ENCODE measurements at places on chromosomes 6 and 20.

DNA sequence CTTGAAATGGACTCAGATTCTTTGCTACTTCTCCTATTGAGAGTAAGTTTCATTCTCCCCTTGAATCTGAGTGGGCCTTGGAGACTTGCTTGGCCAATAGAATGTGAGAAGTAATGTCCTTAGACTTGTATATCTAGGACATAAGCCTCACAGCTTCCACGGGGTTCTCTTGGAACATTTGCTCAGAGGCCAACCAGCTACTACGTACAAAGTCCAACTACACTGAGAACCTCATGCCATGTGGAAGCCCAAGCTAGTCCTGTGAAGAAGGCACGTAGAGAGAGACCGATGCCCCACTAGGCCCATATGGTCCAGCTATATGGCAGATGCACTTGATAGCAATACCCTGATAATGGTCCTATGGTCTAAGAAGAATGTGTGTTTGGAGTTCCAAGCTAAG, 22.9 kb downstream of the TMEM14A start:
- DNase-seq, result no peak

- DNase-seq, result no peak
Observed at GRCh38 chr6:13004601-13005000, 288.0 kb downstream of the PHACTR1 start.

DNA sequence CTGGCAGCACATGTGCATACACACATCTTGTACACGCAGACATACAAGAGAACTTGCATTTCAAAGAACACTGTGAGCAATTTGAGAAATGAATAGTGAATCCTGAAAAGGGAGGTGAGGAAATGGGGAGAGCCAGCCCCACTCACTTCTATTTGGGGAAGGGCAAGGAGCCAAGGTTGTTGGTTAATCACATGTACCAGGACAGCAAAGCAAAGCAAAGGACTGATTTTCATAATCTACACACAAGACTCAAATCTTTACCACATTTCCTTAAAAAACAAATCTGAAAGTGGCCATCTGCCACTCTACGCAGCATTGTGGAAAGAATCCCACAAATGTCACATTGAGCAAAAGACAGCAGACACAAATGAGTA, 35.0 kb upstream of the KIF16B start:
- no peak for DNase-seq

DNA sequence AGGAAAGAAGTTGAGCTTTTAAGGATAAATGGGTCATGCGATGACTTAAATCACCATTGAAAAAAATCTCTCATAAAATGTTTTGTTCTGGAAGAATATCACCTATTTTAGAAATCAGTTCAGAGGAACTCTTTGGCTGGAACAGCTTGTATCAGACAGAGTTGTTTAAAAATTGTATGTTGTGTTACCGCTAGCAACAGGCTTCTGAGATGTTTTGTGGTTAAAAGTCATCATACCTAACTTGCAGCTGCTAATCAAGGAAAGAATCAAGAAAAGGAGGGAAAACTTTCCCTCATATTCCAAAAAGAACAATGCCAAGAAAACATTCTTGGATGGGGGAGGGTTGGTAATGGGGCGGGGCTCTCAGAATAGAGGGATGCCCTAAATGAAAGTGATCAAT, 220.7 kb upstream of the CITED2 start:
- DNase-seq, result no peak

DNA sequence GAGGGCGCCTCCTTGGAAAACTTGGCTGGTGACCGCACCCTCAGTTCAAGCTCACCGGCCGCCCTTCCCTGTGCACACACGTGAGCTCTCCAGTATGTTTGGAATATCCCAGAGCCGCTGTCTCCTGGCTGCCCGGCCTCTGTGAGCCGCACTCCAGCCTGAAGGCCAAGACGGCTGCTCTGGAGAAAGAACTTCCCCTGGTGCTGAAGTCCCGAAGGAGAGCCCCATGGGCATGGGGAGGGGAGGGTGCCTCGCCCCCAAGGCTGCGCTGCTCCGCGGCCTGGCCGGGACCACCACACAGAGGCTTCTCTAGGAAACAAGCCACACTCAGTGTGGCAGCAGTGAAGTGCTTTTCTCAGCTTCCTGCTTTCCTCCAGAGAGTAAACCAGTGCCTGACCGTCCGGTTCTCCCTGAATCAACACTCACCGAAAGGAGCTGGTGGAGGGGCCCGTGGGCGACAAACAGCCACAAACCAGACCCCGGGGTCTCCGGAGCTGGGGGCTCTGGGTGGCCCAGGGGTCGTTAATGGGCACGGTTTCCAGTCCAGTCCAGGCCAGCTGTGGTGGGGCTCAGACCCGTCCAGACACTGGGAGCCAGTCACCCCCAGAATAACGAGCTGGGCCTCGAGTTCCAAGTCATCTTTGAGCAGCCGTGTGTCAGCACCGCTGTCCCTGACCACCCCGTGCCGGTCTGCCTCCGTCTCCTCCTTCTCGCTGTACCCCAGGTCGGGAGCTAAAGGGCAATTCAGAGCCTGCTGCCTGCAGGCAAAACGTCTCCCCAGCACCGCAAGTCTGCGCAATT, 87.4 kb upstream of the BHLHE23 start:
- peak; percentile 27 for DNase-seq

GRCh38 chr6:6775074-6775473, 186.6 kb downstream of the LY86 start:
- no peak for DNase-seq

GRCh38 chr6:148854096-148854495, 107.3 kb downstream of the UST start:
- DNase-seq, result no peak

DNA sequence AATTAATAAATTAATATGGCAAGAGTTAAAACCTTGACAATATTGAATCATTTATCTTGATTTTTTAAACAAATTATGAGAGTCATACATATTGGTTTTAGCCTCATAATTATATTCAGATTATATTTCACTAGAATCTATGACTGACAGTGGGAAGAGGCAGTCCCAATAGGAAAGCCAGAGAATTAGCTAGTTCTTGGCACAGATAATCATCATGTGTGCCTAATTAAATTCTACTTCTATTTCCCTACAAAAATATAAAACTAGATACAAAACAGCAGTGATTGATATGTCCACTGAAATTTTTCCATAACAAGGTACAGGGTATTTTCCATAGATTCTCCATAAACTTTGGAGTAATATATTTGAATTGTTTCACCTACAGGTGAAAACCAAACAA, 38.6 kb downstream of the COL9A1 start:
- no peak for DNase-seq

DNA sequence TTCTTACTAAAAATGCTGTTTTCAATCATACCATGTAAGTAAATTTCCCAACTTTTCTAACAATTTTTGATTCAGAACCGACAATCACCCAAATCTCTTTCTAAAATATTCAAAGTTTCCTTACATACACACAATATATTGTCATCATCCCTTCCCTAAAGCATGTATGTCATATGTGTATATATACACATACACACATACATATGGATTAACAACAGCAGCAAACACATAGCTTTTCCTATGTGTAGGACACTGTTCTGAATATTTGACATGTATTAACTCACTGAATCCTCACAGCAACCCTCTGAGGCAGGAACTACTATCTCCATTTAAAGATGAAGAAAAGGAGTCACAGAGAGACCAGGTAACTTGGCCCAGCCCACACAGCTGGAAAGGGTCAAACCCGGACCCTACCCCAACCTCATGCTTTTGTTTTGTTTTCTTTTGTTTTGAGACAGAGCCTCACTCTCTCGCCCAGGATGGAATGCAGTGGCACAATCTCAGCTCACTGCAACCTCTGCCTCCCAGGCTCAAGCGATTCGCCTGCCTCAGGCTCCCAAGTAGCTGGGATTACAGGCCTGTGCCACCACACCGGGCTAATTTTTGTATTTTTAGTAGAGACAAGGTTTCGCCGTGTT, 7.2 kb downstream of the FYN start:
- DNase-seq, result no peak

DNA sequence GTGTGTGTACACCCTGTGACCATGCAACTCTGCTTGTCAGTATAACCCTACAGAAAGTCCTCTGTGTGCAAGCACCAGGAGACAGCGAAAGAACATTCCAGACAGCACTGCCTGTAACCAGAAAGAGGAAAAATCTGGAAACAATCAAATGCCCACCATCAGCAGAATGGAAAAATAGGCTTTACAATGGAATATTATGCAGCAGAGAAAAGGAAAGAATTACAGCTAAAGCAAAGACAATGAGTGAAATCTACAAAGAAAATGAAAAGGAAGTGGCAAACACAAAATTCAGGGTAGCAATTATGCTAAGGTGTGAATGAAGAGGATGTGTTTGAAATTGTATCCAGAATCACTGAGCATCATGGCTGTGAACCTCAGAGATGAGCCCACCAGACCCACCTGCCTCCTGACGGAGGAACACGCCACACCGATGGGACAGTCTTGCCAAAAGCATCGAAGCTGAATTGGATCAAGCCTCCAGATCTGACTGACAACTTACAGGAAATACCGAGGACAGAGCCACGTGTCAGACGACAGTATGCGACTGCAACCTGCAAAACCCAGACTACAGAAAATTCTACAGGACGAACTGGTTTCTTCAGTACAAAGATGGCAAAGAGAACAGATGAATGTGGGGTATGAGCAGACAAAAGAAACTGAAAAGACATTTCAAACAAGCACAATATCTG, 133.2 kb downstream of the NFATC2 start:
- no peak for DNase-seq

DNA sequence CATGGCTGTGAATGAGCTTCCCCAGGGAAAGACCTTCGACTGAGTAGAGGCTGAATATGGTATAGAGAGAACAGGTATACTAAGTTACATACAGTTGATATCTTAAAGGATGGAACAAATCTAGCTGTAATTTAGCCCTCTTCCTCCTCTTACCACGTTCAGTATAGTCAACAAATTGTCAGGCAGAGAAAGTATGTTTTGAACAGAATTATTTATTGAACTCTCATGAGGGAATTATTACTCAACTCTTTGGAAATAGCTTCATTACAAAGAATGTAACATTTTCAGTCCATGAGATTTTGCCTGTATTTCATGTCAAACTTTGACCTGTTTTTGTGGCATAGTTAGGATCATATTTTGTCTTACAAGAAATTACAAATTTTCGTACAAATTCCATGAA, 63.0 kb downstream of the SH3BGRL2 start:
- no peak for DNase-seq

GRCh38 chr6:7106215-7106751, 1.5 kb upstream of the RREB1 start:
- DNase-seq, result no peak

- no peak for DNase-seq
Observed at GRCh38 chr20:40930561-40930960, 98.1 kb upstream of the TOP1 start.

- DNase-seq, result no peak
Observed at GRCh38 chr6:136403110-136403980, 113.7 kb upstream of the BCLAF1 start.

- DNase-seq, result no peak
Observed at GRCh38 chr6:134539865-134540323, 222.0 kb upstream of the SGK1 start.

DNA sequence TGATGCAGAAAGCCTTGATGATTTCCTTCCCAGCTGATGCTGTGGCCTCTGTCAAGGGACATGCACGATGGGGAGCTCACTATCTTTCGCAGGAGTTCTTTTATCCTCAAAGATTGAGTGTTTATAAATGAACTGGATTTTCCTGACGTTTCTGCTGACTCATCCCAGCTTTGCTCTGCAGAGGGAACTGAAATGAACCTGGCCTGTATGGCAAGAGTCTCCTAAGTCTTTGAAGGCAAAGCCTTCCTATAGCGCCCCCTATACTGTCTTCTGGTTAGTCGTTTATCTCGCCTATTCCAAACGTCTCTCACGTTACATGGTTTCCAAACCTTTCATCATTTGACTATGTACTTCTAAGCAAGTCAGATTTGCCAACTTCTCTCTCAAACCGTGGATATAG, 565.3 kb downstream of the KIF16B start:
- no peak for DNase-seq

GRCh38 chr6:82045965-82046756, 201.4 kb downstream of the IBTK start:
- DNase-seq, result no peak
